Foreskin keratinocyte (primary cell): ENCODE measurements at places on chromosomes 16 and 17. TPM values are rescaled to one million over a fixed set of nuclear protein-coding genes. Genes with fewer than 3 reads are reported as not detected.

Gene OSBPL7
- total RNA-seq, result 5.0 and 5.6 TPM in 2 replicates

Gene PRKCB
- 0.20 TPM in 1 of 2 replicates, not detected in the other for total RNA-seq

DNA sequence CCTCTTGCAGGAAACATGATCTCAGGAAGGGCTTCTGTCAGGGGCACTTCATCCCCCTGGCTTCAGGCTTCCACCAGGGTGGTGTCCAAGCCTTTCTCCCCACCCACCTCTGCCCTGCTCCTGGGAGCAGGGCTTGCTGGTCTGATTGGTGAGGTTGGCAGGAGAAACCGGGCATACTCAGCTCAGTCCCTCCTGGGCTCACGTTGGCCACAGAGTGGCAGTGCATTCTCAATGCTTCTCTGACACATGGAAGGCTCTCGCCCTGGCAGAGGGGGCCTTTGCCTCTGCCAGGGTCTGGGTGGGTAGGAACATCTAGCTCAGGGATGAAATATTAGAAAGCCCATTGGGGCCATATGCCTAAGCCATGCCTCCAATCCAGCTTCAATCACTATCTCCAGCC, 142.8 kb downstream of the AXIN2 start:
- DNase-seq, result no peak

DNA sequence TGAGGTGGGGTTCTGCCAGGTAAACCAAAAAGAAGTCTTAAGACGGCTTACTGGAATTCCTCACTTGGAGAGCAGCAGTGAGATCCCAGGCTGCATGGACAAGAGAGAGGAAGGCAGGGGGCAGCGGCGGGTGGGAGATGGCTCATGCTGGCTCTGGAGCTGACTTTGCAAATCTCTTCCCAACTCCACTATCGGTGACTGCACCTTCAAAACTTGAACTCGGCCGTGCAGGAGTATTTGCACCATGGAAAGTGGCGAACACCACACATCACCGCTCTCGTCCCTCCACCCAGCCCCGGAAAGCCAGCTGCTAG, 16.7 kb downstream of the CA5A start:
- DNase-seq, result no peak

DNA sequence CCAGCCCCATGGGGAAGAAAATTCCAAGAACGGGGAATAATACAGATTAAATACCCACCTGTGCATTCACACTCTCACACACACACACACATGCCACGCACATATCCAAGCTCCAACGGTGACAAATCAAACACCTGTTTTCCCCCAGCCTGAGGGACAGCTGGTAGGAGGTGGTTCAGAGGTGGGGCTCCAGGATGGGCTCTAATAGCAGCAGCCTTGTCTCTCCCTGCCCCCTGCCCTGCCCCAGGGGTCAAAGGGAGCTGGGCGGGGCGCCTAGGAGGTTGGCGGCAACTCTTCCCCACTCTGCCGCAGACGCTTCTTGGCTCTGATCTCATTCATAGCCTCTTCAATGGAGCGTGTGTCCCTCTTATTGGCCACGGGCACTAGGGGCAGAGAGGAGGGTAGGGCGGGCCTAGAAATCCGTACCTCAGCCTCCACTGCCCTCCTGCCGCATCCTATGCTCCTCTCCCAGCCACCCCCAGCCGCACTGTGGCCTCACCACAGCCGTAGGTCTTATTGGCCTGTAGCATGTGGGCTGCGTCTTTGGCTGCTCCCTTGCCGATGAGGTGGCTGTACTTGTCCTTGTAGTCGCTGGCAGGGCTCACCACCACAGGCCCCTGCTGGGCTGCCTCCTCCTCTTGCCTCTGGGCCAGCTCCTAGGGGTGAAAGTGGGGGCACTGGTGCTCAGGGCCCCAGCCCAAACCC, 8.2 kb downstream of the SPAG7 start:
- no peak for DNase-seq

Gene PRR35
- total RNA-seq, result not detected in 2 replicates

GRCh38 chr16:48619547-48619946, 9.6 kb upstream of the N4BP1 start:
- DNase-seq, result no peak

Gene GPR142
- total RNA-seq, result not detected in 2 replicates

DNA sequence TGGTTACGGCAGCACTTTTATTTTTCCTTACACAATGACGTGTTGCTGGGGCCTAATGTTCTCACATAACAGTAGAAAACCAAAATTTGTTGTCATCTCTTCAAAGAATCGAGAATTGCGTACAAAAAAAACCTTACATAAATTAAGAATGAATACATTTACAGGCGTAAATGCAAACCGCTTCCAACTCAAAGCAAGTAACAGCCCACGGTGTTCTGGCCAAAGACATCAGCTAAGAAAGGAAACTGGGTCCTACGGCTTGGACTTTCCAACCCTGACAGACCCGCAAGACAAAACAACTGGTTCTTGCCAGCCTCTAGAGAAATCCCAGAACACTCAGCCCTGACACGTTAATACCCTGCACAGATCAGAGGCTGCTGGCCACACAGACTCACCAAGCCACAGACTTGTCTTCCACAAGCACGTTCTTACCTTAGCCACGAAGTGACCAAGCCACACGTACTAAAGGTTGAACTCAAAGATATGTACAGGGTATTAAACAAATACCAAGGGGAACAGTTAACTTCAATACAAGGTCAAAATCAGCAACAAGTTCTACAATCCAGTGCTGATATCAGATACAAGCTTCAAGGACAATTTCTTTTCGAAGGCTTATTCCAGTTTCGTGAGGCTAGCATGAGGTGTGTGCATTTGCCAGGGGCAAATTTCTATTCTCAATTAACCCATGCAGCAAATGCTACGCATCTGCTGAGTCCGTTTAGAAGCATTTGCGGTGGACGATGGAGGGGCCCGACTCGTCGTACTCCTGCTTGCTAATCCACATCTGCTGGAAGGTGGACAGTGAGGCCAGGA, 2.4 kb downstream of the ACTG1 start:
- DNase-seq, result no peak

DNA sequence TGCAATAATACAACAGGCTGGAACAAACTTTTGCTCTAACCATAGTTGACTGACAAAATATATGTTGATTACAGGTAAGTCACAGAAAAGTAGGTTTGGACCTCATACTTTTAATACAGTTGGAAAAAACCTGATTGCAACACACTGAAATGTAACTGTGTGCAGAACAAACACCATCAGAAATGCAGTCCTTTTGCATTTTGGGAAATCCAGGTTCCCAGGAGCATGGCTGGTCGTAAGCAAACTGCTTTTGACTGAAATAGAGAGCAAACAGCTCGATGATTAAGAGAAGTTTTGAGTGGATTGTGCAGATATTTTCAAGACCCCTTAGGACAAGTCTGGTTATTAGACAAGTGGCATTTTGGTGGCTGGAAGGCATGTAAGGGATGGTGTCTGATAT, 8.0 kb downstream of the IGF2BP1 start:
- DNase-seq, result no peak

DNA sequence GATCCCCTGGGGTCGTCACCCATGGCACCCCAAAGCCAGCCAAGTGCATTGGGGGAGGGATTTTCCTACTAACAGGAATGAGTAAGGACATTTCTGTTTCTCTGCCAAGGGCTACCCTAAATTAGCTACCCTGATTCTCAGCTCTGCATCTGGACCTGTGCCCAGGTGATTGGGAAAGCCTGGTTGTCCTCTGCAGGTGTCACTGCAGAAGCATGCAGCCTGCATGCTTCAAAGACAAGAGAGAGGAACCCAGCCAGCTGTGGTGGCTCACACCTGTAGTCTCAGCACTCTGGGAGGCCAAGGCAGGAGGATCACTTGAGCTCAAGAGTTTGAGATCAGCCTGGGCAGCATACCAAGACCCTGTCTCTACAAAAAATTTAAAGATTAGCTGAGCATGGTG, 19.6 kb downstream of the BEAN1 start:
- DNase-seq, result no peak

- DNase-seq, result no peak
These were observed 9.2 kb downstream of the GRIN2A start for GRCh38 chr16:10172848-10173655.

Gene NXPH3
- 1.1 and 2.0 TPM in 2 replicates for total RNA-seq

DNA sequence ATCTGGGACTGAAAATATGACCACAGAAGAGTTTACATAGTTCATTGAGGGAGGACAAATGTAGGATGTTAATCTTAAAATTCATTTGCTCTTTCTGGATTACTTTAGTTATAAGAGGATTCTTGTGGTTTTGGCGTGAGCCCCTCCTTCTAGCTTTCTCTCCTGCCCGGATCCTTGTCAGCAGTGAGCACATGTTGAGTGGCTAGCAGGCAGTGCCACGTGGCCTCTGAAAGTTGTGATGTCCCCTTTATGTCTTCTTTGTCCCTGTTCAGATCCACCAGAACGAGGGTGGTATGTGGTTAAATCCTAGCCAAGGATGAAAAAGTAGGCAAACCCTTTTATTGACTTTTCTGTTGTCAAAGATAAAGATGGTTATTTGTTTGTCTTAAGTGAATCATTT, 83.8 kb downstream of the GNAO1 start:
- DNase-seq, result no peak

Gene KRT20
- not detected in 2 replicates for total RNA-seq

GRCh38 chr16:1494711-1495110, 1.6 kb downstream of the TELO2 start:
- no peak for DNase-seq

DNA sequence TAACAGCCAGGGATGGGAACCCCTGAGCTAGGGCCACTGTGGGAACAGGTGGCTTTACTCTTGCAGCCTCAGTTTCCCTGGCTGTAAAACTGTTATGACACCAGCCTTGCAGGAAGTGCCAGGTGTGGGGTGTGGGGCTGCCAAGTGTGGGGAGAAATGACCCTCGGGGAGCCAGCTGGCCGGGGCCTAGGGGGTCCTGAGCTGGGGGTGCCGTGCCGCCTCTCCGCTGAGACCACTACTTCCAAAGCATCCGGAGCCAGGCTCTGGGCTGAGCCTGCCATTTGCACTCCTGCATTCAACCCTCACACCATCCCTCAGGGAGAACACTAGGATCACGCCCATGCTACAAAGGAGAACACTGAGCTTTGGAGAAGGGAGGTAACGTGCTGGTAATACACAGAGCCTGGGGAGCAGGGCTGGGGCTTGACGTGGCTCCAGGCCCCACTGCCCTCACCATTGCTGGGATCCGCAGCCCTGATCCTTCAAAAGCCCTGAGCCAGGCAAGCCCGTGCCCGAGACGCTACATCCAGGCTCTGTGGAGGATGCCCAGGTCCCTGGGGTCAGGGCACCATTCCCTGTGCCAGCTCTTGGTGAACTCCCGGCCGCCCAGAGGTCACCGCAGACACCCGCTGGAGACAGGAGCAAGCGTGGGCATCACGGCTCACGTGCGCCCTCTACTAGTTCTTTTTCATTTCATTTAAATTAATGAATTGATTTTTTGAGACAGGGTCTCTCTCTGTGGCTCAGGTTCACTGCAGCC, 28.8 kb upstream of the GINS2 start:
- DNase-seq, result no peak

Gene RAB37
- not detected in 2 replicates for total RNA-seq

GRCh38 chr17:40486522-40487370, 14.7 kb downstream of the TNS4 start:
- DNase-seq, result no peak

DNA sequence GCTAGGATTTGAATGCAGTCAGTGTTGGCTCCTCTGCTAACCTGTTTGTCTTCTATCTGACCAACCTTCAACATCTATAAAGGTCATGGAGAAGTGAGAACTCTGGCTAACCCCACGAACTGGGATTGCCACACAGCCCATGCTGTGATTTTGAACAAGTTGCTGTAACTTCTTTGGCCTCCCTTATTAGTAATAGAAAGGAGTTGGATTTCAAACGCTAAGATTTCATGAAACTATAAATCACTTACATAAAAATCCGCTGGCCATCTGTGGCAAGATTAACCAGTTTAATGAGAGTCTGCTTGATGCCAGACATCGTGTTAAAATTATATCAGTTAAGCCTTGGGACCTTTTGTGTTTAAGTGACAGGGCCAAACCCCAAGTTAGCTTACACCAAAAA, 53.4 kb downstream of the HSD17B2 start:
- no peak for DNase-seq

- DNase-seq, result no peak
These were observed 718 bp upstream of the RPH3AL start for GRCh38 chr17:353213-353837.

DNA sequence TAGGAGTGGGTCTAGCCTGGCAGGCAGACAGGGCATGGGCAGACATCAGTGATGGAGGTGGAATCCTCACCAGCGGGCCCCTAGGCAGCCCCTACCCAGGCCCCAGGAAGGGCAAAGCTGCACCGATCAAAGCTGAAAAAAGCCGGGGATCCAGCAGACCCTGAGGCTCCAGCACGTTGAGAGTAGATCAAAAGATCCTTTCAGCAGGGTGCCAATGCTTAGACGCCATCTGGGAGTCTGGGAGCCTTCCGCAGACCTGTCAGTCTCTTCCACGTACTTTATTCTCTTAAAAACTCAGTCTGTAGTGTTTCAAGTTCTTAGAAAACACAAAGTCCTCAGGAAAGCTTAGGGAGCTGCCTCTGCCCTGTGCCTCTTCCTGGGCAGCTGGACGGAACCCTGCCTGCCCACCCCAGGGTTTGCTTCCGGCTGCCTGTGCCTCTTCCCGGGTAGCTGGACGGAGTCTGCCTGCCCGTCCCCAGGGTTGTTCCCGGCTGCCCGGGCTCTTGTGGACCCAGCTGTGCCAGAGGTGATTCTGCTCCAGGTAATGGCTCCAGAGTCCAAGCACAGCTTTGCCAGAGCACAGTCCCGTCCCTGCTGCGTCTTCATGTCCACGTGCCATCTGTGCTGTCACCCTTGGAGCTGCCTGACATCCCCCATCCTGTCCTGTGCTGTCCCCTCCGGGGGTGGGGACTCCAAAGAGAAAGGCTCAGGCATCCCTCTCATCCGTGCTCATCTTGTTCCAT, 50.8 kb upstream of the PVALEF start:
- DNase-seq, result no peak
